Small intestine (tissue), 16 donors: ENCODE measurements at places on chromosomes 7 and 10.

DNA sequence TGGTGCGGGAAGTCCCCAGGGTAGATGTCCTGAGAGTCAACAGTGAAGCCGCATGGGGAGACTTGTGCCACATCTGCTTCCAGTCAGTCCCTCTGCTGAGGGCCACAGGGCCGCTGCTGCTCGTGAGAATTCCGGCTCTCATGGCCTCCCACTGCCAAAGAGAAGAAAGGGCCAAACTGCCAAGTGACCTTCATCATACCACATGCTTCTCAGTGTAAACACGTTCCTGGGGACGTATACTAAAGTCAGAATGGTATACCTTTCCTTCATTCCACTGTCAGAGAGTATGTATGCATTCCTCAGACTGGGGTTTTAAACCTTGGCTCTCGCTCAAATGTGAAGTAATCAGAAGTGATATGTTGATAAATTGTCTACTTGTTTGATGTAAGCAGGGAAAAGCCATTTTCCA lies 52.8 kb upstream of the SEC61G start:
- DNase-seq: no peak

DNA sequence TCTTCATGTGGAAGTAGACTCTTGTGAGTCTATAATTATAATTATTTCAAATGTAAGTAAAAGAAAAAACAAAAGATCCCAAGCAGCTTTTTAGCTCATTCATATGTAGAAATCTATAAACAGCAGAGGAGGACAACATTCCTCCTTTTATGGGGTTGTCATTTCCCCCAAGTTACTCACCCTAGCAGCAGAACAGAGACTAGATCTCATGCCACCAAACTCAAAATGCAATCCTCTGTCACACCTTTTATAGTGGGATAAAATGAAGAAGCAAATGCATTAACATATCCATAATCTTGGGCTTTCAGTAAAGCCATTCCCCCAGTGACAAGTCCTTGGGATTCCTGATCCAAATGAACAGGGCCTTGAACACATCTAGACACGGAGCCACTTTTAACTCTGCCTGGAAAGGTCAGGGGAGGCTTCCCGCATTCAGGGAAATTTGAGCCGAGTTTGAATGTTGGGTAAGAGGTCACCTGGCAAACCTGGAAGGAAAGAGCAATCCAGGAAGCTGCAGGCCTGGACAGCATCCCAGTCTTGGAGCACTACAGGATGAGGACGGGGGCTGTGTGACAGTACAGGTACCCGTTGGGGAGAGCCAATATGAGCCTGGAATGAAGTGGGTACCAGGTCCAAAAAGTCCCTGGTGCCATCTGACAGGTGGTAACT lies 76.4 kb downstream of the DOCK4 start:
- no peak for DNase-seq

DNA sequence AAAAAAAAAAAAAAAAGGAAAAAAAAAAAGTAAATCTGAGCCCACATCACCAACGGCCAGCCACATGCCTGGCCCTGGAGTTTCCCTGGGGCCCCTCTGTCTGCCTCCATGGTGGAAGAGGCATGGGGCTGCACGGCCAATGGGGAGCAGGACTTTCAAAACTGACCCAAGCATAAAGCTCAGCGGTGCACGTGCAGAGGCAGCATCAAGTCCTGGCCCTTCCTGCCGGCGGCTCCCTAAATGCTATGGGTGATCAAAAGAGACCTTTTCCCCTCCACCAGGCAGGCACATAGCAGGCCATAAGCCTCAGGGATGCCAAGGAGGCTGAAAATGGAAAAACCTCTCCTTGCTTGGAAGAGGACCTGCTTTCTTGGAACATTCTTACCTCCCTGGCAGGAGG lies 94.3 kb downstream of the OAT start:
- DNase-seq: no peak

GRCh38 chr7:102080019-102080433 lies 206.6 kb upstream of the SH2B2 start:
- DNase-seq: no peak

DNA sequence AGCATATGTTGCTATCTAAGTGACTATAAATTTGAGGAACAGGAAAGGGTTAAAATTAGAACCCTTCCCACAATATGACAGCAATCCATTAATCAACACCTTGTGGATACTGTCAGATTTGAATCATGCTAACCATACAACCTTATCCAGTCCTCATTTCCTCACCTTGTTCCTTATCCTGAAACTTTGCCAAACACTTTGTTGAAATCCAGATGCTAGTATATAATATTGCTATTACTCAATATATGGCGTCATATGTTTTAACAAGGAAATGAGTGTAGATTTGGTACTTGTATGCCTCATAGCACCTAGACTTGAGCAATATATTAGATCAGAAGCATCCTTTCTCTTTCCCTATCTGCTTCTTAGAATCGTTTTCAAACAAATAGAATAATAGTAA lies 66.3 kb upstream of the SLC25A13 start:
- peak; percentile 3 for DNase-seq

- peak; percentile 12 for DNase-seq
These were observed 72.8 kb downstream of the FGFR2 start for GRCh38 chr10:121525251-121526134.

GRCh38 chr7:46153951-46154787 lies 233.1 kb upstream of the IGFBP3 start:
- DNase-seq: peak; percentile 60

GRCh38 chr10:76192694-76193320 lies 761.4 kb downstream of the LRMDA start:
- no peak for DNase-seq

DNA sequence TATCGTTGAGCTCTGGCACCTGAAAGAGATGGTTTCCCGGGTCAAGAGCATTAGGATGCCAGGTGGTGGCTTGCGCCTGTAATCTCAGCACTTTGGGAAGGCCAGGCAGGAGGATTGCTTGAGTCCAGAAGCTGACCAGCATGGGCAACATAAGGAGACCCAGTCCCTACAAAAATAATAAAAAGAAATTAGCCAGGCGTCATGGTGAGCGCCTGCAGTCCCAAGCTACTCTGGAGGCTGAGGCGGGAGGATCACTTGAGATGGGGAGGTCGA lies 6.1 kb upstream of the KCP start:
- no peak for DNase-seq

- no peak for DNase-seq
These were observed 5.7 kb downstream of the ANLN start for GRCh38 chr7:36395171-36395894.

GRCh38 chr7:99693427-99694200 lies 13.8 kb upstream of the CYP3A5 start:
- peak; percentile 49 for DNase-seq

GRCh38 chr7:20211376-20211775 lies 5.8 kb downstream of the MACC1 start:
- DNase-seq: no peak

DNA sequence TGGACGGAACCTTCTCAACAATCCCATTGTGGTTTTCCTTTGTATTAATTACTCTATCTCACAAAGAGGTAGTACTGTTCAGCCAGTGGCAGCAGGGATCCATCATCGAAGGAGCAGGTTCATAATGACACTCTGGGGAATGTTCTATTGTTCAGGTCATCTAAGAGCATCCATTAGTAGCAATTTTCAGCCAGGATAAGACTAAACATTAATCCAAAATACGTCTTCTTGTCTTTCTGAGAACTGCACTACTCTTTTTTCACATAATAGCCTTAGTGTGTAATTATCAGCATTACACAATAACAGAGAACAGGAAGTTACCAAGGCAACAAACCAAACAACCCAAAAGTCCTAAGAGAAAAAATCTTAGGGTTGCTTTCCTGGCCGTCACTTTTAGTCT lies 259.5 kb upstream of the VWC2 start:
- DNase-seq: peak; percentile 18

DNA sequence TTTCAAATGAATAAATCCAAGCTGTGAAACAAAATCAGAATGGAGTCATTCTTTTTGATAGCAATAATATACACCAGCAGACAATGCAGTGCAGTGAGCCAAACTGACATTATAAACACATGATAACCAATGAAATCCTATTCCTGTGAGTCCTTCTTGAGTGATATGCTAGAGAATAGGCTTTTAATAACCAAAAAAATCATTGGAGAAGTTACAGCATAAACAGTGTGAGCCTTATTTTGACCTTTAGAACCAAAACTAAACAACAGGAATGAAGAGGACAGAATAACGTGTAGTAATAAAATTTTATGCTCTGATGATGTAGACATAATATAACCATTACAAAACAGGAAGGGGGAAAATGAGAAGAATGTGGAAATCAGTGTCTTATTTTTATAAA lies 8.7 kb downstream of the HUS1 start:
- DNase-seq: peak; percentile 57

GRCh38 chr7:75738604-75738974 lies at the start of gene HIP1:
TSS of gene HIP1 (minus strand) at chr7:75738941. CDS start at chr7:75738920, 21 bp downstream.
- DNase-seq: no peak

DNA sequence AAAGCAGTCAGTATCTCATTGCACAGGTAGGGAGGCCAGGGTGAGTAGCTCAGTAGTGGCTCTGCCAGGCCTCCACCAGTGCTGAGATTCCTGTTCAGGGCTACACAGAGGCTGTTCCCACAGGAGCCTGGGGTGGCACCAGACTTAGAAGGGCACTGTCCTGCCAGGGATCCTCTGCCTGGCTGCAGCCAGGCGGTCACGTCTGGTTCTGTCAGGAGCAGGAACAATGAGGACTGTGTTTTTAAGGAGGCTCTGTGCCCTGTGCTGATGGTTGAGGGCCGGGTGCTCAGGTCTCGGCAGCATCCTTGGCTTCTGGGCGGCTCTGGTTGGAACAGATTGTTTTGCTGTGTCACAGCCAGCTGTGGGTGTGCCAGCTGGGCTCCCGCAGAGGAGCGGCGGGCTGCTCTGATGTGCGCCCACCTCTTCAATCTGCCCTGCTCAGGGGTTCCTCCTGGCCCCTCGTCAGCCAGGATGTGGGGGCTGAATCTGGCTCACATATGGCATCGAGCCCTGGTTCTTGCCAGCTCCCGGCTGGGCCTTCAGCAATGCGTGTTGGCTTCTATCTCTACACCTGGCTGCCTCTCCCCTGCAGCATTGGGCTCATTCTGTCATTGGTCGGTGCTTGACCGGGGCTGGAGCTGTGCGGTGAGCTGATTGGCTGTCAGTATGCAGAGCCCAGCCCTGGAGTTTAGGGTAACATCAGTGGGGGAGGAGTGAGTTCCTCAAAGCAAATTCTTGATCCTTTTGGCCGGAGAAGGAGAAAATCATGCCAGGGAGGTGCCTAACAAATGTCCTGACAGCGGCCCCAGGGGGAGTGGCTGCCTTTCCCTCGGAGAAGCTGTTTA lies 41.2 kb downstream of the TACR2 start:
- no peak for DNase-seq

- no peak for DNase-seq
These were observed 132.9 kb downstream of the OAT start for GRCh38 chr10:124285587-124286527.

DNA sequence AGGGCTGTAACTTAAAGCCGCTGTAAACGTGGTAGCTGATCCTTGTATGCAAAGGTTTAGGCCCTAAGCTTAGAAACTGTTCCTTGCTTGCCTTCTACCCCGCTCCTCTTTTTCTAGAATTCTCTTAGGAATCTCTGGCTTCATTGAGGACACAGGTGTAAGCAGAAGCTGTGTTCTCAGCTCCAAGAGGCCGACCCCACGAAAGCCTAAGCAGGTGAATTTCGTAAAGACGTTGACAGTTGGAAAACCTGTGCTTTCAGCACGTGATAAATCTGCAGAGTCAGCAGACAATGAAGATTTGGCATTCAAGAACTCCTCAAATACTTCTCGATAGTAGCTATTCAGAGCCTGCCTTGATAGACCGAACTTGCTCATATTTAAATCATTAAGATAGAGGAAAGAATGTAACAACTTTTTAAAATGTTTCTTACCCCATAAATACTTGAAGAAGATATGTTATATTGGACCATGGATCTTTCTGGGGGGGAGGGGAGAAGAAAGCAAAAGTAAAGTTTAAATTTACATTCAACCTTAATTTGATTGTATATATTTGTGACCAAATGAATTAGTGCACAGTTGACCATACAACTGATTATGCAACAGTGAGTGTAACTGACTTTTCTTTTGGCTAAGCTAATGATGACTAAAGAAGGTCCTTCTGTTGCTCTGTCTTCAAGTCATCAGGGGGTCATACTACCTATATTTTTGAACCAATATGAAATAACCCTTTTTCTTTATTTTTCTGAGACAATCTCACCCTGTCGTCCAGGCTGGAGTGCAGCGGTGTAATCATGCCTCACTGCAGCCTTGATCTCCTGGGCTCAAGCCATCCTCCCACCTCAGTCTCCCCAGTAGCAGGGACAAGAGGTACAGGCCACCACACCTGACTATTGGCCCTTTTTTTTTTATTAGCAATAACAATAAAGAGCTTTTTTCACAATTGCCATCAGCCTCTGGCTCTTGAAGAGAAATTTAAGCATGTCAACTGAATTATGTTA lies 1.2 kb upstream of the GDI2 start:
- DNase-seq: no peak

DNA sequence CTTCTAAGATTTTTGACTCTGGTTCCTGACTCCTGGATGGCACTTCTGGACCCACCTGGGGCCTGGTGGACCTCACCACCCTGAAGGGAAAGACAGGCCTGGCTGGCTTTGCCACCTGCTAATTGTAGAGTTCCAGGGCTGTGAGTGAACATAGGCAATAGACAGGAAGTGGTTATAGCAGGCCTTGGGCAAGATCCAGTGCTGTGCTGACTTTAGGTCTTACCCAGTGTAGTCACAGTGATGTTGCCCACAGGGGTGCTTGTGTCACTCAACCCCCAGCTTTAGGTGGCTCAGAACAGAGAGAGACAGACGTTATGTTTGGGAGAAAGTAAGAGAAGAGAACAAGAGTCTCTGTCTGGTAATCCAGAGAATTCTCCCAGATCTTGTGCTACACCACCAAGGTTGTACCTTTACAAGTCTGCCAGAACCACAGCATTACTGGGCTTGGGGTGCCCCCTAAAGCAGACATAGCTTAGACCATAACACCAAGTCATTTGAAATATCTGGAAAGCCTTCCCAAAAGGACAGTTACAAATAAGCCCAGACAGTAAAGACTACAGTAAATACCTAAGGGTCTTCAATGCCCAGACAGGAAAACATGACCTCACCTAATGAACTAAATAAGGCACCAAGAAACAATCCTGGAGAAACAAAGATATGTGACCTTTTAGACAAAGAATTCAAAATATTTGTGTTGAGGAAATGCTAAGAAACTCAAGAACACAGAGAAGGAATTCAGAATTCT lies 303.4 kb downstream of the PCLO start:
- DNase-seq: no peak

GRCh38 chr7:45203936-45204445 lies 46.4 kb downstream of the RAMP3 start:
- no peak for DNase-seq

- DNase-seq: peak; percentile 74
These were observed 100.7 kb upstream of the WAC start for GRCh38 chr10:28432210-28432676.
